Occipital lobe (tissue), 3 donors: ENCODE measurements at places on chromosomes 13 and 19. TPM values are rescaled to one million over a fixed set of nuclear protein-coding genes. Genes with fewer than 3 reads are reported as not detected.
A peak's percentile ranks its signal among the peaks of the same experiment; 100 is the strongest.

GRCh38 chr13:104831831-104832230 is 1703.6 kb downstream of the EFNB2 start:
- no peak for DNase-seq

DNA sequence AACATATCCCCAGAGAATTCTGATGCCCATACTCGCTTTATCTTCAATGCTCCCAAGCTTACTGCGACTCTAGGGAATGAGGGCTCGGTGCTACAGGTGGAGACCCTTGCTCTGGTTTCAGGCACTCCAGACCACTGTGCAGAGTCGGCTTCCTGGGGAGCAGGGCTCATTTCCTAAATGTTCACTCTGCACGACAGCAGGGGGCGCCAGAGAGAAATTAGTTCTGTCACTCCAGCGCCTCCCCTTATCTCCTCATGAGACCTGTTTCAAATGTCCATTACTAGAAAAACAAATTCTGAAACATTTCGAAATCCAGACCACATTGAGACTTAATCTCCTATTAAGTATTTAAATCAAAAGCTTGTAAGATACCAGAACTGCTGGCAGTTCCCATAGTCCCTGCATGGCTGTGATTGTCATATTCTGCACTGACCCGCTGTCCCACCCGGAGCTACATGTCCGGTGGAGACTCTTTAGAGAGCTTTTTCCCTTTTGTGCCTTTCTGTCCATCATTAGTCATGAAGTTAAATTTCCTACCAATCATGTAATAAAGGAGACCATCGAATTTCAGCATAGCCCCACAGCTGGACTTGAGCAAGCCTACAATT is 22.4 kb downstream of the EPSTI1 start:
- peak; percentile 17 for DNase-seq

- no peak for DNase-seq
These were observed 1.5 kb downstream of the LGALS13 start for GRCh38 chr19:39603825-39604224.

DNA sequence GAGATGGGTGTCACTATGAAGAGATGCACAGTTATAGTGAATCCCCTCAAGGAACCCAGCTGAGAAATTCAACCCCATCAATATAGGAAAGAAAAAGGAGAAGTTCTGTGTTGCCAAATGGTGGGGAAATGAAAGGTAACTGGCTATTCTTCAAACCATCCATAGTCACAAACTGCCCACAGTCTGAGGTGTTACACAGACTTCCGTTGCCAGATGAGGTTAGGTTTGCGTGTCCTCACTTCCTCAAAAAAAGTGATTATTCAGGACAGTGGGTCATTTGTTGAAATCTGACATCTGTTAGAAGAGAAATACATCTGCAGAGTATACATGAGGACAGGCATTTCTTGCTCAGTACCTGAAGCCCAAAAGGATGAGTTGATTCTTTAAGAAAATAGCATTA is 9.0 kb downstream of the SIGLEC5 start:
- DNase-seq: no peak

DNA sequence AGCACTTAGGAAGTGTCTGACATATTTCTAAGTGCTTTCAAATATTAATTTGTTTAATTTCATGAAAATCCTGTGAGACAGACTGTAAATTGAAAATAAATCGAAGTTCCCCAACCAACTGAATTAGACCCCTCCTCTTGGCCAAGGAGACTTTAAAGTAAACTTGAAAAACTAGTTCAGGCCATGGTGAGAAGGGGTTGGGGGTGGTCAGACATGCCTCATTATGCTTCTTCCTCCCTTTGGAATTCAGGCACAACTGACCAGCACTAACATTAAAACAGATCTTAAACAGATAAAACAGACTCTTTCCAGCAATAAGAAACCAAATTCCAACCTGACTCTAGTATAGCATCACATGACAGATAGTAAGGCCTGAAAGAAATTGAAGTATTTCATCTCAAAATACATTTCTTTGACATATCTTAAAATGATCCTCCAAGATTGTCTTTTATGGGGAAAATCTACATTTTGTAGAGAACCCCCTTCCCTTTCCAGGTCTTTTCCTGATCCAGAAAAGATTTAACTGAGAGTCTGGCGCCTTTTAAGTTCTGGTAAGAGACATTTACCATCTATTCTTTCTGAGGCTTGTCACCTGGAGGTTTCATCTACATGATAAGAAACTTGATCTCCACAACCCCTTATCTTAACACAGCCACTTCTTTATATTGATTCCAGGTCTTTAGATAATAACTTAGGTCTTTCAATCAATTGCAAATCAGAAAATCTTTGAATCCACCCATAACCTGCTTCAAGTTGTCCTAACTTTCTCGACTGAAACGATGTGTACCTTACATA is 336.5 kb downstream of the PCDH20 start:
- no peak for DNase-seq

GRCh38 chr19:28940751-28941500 is 272.0 kb downstream of the UQCRFS1 start:
- DNase-seq: peak; percentile 36

DNA sequence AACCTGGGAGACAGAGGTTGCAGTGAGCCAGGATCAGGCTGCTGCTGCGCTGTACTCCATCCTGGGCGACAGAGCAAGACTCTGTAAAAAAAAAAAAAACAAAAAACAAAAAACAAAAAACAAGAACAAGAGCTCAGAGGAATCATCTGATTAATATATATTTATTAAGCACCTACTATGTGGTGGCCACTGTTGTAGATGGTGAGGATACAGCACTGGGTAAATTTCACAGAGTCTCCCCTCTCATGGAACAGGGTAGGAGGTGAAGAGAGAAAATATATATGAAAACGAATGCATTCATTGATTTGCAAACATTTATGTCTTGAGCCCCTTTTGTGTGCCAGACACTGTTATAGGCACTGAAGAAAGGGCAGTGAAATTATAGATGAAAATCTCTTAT is 5.9 kb upstream of the SERTAD1 start:
- DNase-seq: no peak

DNA sequence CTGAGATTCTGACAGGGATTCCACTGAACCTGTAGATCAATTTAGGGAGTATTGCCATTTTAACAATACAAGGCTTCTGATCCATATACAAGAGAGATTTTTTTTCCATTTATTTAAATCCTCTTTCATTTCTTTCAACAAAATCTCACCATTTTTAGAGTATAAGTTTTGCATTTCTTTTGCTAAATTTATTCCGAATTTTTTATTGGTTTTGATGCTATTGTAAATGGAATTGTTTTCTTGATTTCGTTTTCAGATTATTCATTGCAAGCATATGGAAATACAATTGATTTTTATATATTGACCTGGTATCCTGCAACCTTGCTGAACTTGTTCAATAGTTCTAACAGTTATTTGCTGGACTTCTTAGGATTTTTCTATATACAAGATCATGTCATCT is 18.4 kb downstream of the LEUTX start:
- no peak for DNase-seq

GRCh38 chr19:18171605-18172327 is 1.8 kb upstream of the IFI30 start:
- no peak for DNase-seq

ZNF226 gene
- total RNA-seq: 53.0 TPM

DMAC2 gene
- total RNA-seq: 14.5 TPM

ZNF181 gene
- total RNA-seq: 53.0 TPM

SLC7A9 gene
- 1.6 TPM for total RNA-seq

RUBCNL gene
- total RNA-seq: 5.8 TPM
